ENCODE measurements at places on chromosomes 4 and X. TPM values are rescaled to one million over a fixed set of nuclear protein-coding genes. Genes with fewer than 3 reads are reported as not detected.
A peak's percentile ranks its signal among the peaks of the same experiment; 100 is the strongest.

Gene RFC1
- 22.0 TPM for total RNA-seq

Gene PPEF1
- total RNA-seq = 0.58 TPM

Gene CTAG1A
- not detected for total RNA-seq

Gene BMP3
- total RNA-seq = not detected

Gene PTPN13
- 3.8 TPM for total RNA-seq

DNA sequence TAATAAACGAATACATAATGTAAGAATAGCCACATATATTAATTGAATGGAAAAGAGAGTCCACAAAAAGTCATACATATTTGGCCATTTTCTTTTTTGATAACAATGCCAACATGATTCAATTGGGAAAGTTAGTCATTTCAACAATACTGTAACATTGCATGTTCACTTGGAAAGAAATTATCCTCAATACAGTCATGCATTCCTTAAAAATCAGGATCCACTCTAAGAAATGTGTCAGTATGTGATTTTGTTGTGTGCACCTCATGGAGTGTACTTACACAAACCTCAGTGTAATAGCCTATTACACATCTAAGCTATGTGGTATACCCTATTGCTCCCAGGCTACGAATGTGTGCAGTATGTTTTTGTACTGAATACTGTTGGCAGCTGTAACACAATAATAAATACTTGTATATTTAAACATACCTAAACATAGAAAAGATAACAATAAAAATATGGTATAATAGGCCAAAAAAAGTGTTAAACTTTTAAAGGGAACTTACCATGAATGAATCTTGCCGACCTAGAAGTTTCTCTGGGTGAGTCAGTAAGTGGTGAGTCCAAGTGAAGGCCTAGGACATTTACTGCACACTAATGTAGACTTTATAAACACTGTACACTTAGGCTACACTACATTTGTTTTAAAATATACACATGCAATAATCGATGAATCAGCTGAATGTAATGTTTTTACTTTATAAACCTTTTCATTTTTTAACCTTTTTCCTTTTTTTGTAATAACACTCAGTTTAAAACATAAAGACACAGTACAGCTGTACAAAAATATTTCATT, 806.8 kb downstream of the PCDH18 start:
- DNase-seq = no peak
- no peaks in the 10 kb centered on the region for H3K36me3 ChIP-seq
- H3K27ac ChIP-seq = no peak overlapping the region
- H3K4me1 ChIP-seq = no peaks in the 10 kb centered on the region

GRCh38 chr4:99047710-99048109, 40.9 kb downstream of the ADH5 start:
- H3K36me3 ChIP-seq = peaks cover 75% of the 10 kb centered on the region
- no peak overlapping the region for H3K4me3 ChIP-seq
- no peak overlapping the region for H3K27ac ChIP-seq
- no peaks in the 10 kb centered on the region for H3K27me3 ChIP-seq

- H3K27ac ChIP-seq = no peak overlapping the region
- H3K4me1 ChIP-seq = no peaks in the 10 kb centered on the region
- no peak for DNase-seq
Observed at GRCh38 chrX:134679644-134680043, 21.4 kb upstream of the PLAC1 start.

DNA sequence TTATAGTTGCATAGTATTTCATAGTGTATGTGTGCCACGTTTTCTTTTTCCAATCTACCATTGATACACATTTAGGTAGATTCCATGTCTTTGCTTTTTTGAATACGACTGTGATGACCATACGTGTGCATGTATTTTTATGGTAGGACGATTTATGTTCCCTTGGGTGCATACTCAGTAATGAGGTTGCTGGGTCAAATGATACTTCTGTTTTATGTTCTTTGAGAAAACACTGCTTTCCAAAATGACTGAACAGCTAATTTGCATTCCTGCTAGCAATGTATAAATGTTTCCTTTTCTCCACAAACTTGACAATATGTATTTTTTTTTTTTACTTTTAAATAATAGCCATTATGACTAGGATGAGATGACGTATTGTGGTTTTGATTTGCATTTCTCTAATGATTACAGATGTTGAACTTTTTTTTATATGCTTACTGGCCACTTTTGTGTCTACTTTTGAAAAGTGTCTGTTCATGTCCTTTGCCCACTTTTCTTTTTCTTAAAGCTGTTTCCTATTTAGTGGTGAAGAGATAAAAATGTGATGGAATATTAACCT, 969.5 kb upstream of the NDST4 start:
- H3K4me3 ChIP-seq = no peak overlapping the region
- no peak overlapping the region for H3K27ac ChIP-seq
- no peaks in the 10 kb centered on the region for H3K4me1 ChIP-seq
- no peaks in the 10 kb centered on the region for H3K27me3 ChIP-seq
- DNase-seq = no peak
- H3K36me3 ChIP-seq = no peaks in the 10 kb centered on the region

GRCh38 chr4:135256111-135256510, 1054.5 kb upstream of the PABPC4L start:
- H3K36me3 ChIP-seq = no peaks in the 10 kb centered on the region
- H3K4me1 ChIP-seq = no peaks in the 10 kb centered on the region
- no peak for DNase-seq
- H3K27ac ChIP-seq = no peak overlapping the region
- no peaks in the 10 kb centered on the region for H3K27me3 ChIP-seq

DNA sequence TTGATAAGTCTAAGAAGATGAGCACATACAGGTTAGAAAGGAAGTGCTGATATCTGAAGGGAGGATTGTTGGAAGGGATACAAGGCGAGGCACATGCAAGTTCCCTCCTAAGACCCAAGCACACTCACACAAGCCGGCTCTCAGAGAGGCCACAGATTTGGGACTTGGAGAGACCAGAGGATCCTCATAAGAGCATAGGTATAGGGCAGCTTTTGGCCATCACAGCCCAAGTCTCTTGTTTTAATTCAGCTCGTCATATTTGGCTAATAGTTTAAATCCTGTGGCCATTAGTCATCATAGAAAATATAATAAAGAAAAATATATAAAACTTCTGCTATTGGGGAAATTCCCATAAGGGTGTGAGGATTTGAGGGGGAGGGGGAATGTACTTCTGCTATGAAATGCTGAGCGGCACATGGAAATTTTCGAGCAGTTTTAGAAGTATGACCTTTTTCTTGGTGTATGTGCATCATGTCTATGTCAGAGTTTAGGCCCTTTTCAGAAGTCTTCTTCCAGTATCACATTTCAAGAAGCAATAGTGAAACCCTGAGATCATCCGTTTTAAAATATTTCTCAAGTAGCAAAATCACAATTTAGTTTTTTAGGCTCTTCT, 97.7 kb downstream of the NFKB1 start:
- H3K4me1 ChIP-seq = peaks cover 23% of the 10 kb centered on the region
- peak overlapping the region; percentile 28 for H3K27ac ChIP-seq
- no peak for DNase-seq
- H3K4me3 ChIP-seq = no peak overlapping the region
- H3K27me3 ChIP-seq = no peaks in the 10 kb centered on the region

GRCh38 chrX:22087011-22087557, 55.0 kb downstream of the PHEX start:
- no peak overlapping the region for H3K4me3 ChIP-seq
- H3K27me3 ChIP-seq = no peaks in the 10 kb centered on the region
- DNase-seq = no peak
- no peaks in the 10 kb centered on the region for H3K4me1 ChIP-seq
- H3K27ac ChIP-seq = no peak overlapping the region

DNA sequence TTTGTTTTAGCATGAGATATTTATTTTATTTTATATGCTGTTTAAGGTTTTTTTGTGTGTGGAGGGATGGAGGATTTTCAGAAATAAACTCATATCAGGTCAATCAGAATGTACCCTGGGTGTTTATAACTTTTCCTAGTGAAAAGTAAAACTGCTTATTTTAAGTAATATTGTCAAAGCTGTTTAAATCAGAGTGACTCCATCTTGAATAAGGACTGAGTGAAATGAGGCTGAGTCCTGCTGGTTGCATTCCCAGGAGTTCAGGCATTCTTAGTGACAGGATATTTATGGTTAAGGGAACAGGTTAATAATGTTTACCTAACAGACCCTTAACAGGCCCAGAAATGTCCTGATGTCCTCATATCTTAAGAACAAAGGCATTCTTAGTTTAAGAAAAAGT, 1160.9 kb upstream of the PCDH7 start:
- H3K36me3 ChIP-seq = no peaks in the 10 kb centered on the region
- no peaks in the 10 kb centered on the region for H3K4me1 ChIP-seq
- no peak overlapping the region for H3K4me3 ChIP-seq
- no peak overlapping the region for H3K27ac ChIP-seq
- no peak for DNase-seq
